ENCODE measurements at places on chromosomes 7 and 10.
A peak's percentile ranks its signal among the peaks of the same experiment; 100 is the strongest.

DNA sequence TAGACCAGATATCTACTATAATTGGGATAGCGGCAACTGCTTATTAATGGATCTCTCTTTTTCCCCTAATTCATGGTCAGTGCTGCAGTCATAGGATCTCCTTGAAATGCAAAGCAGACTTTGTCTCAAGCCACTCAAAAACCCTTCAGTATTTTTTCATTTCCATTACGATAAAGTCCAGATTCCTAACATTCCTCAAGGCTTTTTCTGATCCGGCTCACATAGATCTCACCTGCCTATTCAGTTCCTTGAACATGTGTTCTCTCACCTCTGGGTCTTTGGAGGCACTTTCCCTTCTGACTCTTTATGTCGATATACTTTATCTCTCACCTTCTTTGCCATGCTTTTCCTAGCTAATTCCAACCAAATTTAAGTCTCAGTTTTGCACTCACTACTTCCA, 25.7 kb upstream of the WASL start:
- DNase-seq, result no peak

GRCh38 chr7:28052933-28053332, 127.7 kb downstream of the JAZF1 start:
- peak; percentile 67 for DNase-seq

DNA sequence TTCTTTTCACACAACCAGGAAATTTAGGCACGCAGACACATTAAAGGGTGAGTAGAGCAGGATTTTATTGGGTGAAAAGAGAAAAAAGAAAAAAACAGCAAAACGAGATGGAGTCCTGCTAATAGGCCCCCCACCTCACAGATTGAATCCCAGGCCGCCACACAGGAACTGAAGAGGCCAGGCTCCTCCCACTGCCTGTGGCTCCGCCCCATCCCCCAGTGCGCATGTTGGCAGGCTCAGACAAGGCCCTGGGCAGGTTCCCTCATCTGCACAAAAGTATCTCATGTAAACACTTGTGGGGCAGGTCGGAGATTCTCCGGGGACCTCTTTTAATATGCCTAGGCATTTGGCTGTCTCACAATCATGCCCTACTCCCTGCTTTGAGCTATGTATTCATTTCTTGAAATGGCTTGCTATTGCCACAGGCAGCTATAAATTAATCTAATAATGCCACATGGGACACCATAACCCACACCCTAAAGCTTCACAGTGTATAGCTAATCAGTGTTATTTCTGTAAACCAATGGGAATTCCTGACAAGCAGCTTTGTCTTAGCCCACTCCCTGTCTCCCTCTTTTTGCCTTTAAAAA, 76.2 kb upstream of the KIF5B start:
- DNase-seq, result no peak

- DNase-seq, result peak; percentile 38
These were observed 780 bp downstream of the ALDH18A1 start for GRCh38 chr10:95655571-95656290.

DNA sequence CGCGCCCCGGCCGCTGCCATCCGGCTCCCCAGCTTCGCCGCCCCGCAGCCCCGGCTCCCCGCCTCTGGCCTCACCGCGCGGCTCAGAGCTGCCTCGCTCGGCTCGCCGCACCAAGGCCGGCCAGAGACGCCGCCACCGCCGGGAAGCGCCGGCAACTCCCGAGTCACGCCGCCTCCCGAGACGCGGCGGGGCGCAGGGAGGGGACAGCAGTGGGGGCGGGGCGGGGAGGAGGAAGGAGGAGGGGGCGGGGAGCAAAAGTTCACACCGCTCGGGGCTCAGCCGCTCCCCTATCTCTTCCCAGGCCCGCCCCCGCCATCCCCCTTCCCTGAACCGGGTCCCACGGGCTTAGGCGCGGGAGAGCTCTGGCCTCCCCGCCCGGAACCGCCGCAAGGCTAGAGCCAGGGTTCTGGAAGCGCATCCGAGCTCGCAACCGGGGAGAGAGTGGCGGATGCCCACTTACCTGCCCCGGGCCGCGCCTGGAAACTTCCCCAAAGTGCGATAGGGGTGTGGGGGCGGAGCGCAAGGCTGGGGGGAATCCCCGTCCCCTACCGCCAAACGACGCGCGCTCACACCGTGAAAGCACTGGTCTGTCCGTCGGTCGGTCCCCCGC, 1.0 kb downstream of the CHST15 start:
- peak; percentile 29 for DNase-seq

DNA sequence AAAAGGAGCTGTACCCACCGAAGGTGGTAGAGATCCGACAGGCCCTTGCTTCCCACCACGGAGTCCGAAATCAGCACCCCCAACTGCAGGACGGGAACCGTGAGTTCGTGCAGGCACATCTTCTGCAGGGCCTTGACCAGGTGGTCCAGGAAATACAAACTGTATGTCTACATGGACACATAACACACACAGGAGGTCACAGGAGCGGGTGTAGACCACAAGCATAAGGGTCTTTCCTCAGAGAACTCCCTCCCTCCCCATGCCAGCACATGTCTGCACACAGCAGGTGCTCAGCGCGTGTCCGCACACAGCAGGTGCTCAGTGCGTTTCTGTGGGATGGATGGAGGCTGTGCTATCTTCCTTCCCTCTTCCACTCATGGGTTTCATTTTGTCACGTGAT, 69.7 kb downstream of the CFAP46 start:
- DNase-seq, result no peak

- no peak for DNase-seq
These were observed 23.6 kb downstream of the ZMIZ1 start for GRCh38 chr10:79092292-79092896.

- DNase-seq, result peak; percentile 20
These were observed 32.8 kb downstream of the SLC35G1 start for GRCh38 chr10:93926613-93927012.
